ENCODE measurements at places on chromosomes 11 and 22.

DNA sequence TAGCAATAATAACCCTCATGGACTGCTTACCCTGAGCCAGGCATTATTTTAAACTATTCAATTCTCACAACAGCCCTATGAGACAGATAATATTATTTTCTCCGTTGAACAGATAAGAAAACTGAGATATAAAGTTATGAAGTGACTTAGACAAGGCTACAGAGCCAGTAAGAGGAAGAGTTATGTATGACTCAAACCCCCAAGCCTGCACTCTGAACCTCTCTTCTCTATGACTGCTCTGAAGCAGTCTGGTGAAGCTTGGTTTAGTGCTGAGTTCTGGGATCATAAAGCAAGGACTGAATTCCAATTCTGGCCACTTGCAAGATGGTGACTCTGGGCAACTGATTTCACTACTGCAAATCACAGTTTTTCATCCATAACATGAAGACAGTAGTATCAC is 34.5 kb downstream of the TNKS1BP1 start:
- H3K27ac ChIP-seq: no peak overlapping the region
- DNase-seq: peak; percentile 86
- H3K27me3 ChIP-seq: no peaks in the 10 kb centered on the region
- H3K4me1 ChIP-seq: peaks cover 31% of the 10 kb centered on the region

- no peak overlapping the region for H3K27ac ChIP-seq
- no peaks in the 10 kb centered on the region for H3K27me3 ChIP-seq
- DNase-seq: peak; percentile 20
- no peaks in the 10 kb centered on the region for H3K36me3 ChIP-seq
- H3K4me1 ChIP-seq: no peaks in the 10 kb centered on the region
- H3K4me3 ChIP-seq: no peak overlapping the region
These were observed 87.6 kb upstream of the OR9Q1 start for GRCh38 chr11:57936050-57936418.

DNA sequence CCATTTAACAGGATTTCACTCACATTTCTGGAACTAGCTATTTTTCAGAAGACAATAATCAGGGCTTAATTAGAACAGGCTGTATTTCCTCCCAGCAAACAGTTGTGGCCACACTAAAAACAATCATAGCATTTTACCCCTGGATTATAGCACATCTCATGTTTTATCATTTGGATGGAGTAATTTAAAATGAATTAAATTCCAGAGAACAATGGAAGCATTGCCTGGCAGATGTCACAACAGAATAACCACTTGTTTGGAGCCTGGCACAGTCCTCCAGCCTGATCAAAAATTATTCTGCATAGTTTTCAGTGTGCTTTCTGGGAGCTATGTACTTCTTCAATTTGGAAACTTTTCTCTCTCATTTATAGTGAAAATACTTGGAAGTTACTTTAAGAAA is 9.2 kb downstream of the PRSS23 start:
- H3K4me3 ChIP-seq: no peak overlapping the region
- H3K36me3 ChIP-seq: peaks cover 3% of the 10 kb centered on the region
- no peak for DNase-seq
- no peak overlapping the region for H3K27ac ChIP-seq
- H3K4me1 ChIP-seq: peaks cover 5% of the 10 kb centered on the region

DNA sequence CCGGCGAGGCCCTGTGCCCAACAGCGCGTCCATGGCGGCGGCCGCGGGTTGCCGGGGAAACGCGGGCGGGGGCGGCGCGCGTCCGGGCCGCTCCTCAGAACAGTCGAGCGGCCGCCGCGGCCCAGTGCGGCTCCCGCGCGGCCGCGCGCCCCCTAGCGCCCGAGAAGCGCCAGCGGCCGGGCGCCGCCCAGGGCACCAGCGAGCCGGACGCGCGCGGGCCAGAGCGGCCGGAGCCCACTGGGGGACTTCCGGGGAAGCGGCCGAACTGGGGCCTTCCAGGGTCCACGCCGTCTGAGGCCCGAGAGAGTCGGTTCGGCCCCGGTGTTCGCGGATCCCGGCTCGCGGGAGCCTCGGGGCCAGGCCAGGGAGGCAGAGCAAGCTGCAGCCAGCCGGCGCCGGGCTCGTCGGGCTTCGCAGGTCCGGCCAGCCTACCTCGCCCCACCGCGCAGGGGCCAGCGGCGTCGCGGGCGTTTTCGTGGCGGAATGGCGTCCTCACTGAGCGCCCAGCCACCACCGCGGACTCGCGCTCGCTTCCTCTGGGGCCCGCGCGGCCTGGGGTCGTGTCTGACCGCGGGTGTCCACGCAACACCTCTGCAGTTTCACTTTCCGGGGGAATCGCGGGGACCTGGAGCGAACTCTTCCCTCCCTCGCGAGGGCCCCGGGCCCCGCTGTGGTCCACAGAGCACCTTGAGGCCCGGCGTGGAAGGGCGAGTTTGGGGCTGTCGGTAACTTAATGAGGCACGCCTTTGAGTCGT is at the start of gene DENND6B:
DENND6B (minus strand) TSS at position 57 of the 755 bp plus-strand sequence; CDS start at position 33, 24 bp downstream.
- peak; percentile 93 for DNase-seq
- peak within 1 kb of the TSS; percentile 94 for H3K27ac ChIP-seq
- H3K4me1 ChIP-seq: peaks cover 11% of the 10 kb centered on the region
- H3K27me3 ChIP-seq: no peaks in the 10 kb centered on the region
- H3K36me3 ChIP-seq: no peaks in the 10 kb centered on the region

- H3K4me1 ChIP-seq: no peaks in the 10 kb centered on the region
- H3K27ac ChIP-seq: no peak overlapping the region
- H3K27me3 ChIP-seq: no peaks in the 10 kb centered on the region
- DNase-seq: no peak
- H3K36me3 ChIP-seq: no peaks in the 10 kb centered on the region
These were observed 6.5 kb downstream of the LMO1 start for GRCh38 chr11:8257003-8257664.

DNA sequence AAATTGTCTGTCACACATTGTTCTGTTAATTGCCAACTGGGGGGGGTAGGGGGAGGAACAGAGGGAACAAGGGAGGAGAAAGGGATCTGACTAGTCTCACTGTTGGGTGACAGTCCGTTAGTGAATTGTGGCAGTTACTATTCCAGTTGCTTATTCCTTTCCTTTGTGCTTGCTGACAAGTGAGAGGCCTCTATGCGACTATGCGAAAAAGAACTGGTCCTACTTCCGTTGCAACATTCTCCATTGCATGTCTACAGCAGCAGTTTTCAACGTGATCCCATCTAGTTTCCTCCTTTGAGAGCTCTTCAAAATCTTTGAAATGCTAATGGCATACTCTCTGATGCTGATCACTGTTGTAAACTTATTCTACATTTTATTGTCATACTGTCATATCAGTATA is 672.2 kb downstream of the LRRC4C start:
- H3K27ac ChIP-seq: no peak overlapping the region
- H3K27me3 ChIP-seq: no peaks in the 10 kb centered on the region
- no peaks in the 10 kb centered on the region for H3K36me3 ChIP-seq
- no peaks in the 10 kb centered on the region for H3K4me1 ChIP-seq

DNA sequence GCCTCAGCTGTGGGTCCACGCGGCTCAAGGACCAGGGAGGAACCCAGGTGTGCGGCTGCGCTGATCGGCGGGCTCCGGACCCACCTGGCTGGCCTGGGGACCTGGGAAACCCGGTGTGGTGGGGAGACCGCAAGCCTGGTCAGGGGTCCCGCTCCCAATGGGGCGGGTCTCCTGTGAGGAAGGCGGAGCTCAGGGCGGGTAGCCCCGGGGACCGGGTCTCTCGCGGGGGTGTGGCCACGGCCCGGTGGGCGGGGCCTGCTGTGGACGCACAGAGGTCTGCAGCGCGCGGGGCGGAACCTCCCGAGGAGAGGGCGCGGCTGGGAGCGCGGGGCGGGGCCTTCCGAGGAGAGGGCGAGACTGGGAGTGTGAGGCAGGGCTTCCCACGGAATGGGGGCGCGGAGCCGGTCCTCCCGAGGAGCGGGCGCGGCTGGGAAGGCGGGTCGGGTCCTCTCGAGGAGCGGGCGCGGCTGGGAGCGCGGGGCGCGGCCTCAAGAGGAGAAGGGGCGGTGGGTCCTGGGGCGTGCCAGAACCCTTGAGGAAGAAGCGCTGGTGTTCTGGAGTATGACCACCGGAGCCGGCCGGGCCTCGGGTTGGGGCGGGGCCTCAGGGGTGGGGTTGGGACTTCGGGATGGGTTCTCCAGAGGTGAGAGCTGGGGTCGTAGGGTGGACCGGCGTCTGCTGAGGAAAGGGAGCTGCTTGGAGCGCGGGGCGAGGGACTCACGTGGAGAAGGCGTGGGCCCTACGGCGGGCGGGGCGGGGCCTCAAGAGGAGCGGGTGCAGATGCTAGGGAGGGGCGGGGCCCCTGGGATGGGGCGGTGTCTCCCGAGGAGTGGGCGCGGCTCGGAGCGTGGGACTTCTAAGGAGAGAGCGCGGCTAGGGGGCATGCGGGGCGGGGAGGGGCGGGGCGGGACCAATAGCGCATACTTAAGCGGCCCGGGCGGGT is 20.8 kb downstream of the DGCR6L start:
- H3K27me3 ChIP-seq: peaks cover 21% of the 10 kb centered on the region
- peak overlapping the region; percentile 80 for H3K27ac ChIP-seq
- peak overlapping the region; percentile 59 for H3K4me3 ChIP-seq

- no peaks in the 10 kb centered on the region for H3K36me3 ChIP-seq
- peaks cover 14% of the 10 kb centered on the region for H3K27me3 ChIP-seq
- peak; percentile 18 for DNase-seq
- H3K4me1 ChIP-seq: no peaks in the 10 kb centered on the region
These were observed 29.0 kb upstream of the FGF3 start for GRCh38 chr11:69848201-69848600.

DNA sequence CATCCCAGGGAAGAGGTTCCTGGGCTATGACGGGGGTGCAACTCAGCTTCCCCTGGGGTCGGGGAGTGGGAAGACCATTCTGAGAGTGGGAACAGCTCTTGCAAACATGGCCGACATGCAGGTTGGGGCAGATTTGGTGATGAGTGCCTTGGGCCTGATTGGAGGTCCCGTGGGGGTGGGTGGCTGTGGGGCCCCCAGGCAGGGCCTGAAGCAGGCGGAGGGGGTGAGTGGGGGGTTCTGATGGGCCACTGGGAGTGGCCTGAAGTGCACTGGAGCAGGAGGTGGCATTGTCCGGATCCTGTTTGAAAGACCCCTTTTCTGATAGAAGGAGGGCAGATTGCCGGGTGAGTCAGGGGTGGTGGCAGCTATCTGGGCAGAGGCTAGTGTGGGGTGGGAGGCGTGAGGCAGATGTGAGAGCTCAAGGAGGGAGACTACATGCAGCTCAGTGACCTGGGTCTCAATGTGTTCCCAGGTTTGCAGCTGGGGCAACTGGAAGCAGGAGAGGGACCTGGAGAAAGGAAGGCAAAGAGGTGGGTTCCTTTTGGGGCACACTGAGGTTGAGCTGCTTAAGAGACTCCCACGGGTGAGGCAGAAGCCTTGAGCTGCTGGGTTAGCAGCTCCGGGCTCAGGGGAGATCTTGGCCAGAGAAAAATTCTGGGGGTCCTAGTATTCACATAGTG is 15.1 kb downstream of the MYEOV start:
- H3K36me3 ChIP-seq: no peaks in the 10 kb centered on the region
- peaks cover 6% of the 10 kb centered on the region for H3K4me1 ChIP-seq
- no peak overlapping the region for H3K27ac ChIP-seq
- H3K4me3 ChIP-seq: no peak overlapping the region
- no peaks in the 10 kb centered on the region for H3K27me3 ChIP-seq
- DNase-seq: no peak

- H3K27ac ChIP-seq: no peak overlapping the region
- DNase-seq: no peak
- H3K4me1 ChIP-seq: no peaks in the 10 kb centered on the region
- no peaks in the 10 kb centered on the region for H3K27me3 ChIP-seq
- no peak overlapping the region for H3K4me3 ChIP-seq
These were observed 63.8 kb downstream of the IMMP1L start for GRCh38 chr11:31445621-31446020.

DNA sequence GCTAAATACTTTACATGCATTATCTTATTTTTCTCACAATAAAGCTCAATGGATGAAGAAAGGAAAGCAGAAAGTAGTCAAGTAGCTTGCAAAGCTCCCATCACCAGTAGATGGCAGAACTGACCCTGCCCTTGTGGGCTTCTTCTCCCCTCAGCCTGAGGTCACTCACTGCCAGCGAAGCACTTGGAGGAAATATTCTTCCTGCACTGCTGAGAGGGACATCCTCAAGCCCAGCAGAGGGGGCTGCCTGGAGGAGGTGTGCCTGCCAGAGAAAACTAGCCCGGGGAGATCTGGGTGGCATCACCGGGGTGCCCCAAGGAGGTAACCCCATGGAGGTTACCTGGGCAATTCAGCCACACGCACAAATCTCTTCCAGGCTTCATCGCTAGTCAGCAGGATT is 6.6 kb downstream of the APOL4 start:
- no peak overlapping the region for H3K27ac ChIP-seq
- H3K4me1 ChIP-seq: no peaks in the 10 kb centered on the region
- peak; percentile 58 for DNase-seq
- H3K4me3 ChIP-seq: no peak overlapping the region
- H3K36me3 ChIP-seq: no peaks in the 10 kb centered on the region
- H3K27me3 ChIP-seq: no peaks in the 10 kb centered on the region

- no peak for DNase-seq
- no peaks in the 10 kb centered on the region for H3K4me1 ChIP-seq
- H3K4me3 ChIP-seq: no peak overlapping the region
- no peaks in the 10 kb centered on the region for H3K27me3 ChIP-seq
- H3K36me3 ChIP-seq: no peaks in the 10 kb centered on the region
These were observed 3.5 kb upstream of the OR56A3 start for GRCh38 chr11:5938603-5938965.

DNA sequence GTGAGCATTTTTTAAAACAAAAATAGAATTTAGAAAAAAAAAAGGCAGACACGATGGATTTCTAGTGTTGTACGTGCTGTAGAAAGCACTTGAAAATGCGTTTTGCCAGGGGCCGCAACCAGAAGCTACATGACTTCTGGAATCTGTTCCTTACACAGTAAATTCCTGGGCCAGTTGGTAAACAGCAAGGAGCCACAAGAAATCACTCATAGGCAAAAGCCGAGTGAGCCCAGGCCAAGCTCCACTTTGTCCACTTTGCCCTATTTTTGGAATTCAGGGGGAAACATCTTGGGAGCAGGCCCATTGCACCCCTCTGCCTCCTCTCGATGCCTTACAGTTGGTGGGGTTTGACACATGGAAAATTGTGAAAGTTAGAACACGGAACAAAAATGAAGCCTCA is 4.1 kb upstream of the CELSR1 start:
- no peak for DNase-seq
- peaks cover 16% of the 10 kb centered on the region for H3K4me1 ChIP-seq
- H3K36me3 ChIP-seq: no peaks in the 10 kb centered on the region
- H3K27ac ChIP-seq: no peak overlapping the region
- H3K4me3 ChIP-seq: no peak overlapping the region

DNA sequence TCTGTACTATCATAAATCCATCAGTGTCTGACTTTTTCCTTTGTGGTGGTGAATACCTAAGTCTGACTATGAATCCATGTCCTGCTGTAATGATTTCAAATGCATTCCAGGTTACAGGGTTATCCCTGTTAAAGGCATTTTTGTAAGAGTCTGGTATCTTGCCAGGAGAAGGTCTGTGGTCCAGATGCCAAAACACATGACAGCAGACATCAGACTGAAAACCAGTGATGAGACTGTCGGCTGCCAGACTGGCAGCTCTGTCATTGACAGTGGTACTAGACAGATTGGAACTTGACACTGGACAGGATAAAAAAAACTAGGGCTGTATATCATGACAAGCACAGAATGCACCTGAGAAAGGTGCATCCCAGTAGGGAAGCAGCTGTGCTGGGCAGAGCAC is 301.8 kb upstream of the FAT3 start:
- H3K27ac ChIP-seq: no peak overlapping the region
- H3K36me3 ChIP-seq: no peaks in the 10 kb centered on the region
- no peak overlapping the region for H3K4me3 ChIP-seq
- H3K4me1 ChIP-seq: no peaks in the 10 kb centered on the region
- no peaks in the 10 kb centered on the region for H3K27me3 ChIP-seq
